Bone marrow (tissue), 2 donors: ENCODE measurements at places on chromosomes 5 and 9.

DNA sequence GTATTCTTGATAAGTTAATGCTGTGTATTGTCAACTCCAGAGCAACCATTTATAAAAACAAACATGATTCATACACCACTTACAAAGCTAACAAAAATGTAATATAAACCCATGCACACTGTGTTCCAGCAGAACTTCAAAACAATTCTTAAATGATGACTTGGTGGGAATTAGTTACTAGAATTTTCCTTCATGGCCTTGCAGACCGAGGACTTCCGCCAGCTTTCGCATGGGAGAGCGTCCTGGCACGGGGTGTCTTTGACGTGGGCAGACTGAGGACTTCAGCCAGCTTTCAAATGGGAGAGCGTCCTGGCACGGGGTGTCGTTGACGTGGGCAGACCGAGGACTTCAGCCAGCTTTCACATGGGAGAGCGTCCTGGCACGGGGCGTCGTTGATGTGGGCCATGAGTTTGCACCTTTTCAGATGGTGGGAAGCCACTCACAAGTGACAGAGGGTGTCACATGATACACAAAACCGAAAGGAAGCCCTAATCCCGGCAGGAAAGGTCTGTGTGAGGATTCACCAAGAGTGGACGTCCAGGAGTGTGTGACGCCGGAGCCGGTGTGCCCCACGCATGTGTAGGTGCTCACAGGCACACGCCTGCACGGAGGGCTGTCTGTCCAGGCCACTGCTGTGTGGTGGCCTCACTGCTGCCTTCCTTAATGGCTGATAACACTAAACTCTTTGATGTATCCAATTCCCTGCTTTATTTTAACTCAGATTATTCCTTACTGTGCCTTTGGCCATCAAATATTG, 211.3 kb upstream of the IRX4 start:
- DNase-seq = no peak

GRCh38 chr9:136899196-136899595, 12.9 kb downstream of the TRAF2 start:
- no peak for DNase-seq

GRCh38 chr5:82356808-82357671, 78.9 kb upstream of the RPS23 start:
- peak; percentile 78 for DNase-seq

- DNase-seq = no peak
Observed at GRCh38 chr9:110619831-110620230, 40.3 kb upstream of the SVEP1 start.

DNA sequence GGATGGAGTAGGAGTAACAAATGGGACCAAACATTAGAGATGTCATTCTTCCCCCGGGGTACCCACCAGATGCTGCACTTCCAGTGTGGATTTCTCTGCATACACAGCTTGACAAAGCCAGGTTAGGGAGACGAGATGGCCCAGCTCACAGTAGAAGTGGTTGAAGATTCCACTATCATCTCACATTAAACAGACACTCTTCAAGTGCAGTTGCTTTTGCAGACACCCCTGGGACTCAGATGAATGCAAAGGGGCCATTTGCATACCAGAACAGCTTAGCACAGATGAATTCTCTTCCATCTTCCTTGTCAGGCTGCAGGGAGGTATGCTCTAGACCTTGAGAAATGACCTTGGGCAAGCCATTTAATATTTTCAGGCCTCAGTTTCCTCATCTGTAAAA, 12.6 kb upstream of the C5orf58 start:
- DNase-seq = no peak

DNA sequence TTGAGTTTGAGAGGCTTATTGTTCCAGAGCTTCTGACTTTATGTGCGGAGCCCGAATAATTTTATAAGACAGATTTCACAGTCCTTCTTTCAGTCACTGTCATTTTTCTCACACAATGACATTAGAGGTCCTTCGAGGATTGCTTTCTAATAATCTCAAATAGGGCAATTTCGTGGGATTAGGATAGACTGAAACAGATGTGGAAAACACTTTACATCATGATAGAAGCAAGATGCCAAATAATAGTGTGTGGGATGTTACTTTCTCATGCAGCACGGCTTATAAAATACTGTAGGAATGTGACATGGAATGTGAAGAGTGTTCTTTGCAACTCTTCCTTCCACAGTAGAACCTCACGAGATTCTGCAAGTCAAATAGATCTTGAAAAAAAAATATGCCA, 451.3 kb downstream of the SEMA5A start:
- no peak for DNase-seq

DNA sequence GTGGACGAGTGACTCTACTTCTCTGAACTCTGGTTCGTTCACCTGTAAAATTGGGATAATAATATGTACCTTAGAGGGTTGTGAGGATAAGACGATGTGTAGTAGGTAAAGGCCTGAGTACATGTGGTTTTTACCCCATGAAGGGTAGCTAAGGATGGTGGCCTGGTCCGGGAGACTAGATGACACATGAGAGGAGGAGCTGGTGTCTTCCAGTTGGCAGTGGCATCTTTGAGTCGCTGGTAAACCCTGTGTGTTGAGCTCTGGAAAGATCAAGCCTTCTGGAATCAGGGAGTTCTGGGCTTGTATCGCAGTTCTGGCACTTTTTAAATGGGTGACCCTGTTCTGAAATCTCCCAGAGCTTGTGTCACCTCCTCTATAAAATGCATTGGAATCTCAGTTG, 166.4 kb upstream of the ZNF618 start:
- no peak for DNase-seq

- DNase-seq = no peak
Observed at GRCh38 chr9:127036437-127036836, 86.0 kb downstream of the ANGPTL2 start.

DNA sequence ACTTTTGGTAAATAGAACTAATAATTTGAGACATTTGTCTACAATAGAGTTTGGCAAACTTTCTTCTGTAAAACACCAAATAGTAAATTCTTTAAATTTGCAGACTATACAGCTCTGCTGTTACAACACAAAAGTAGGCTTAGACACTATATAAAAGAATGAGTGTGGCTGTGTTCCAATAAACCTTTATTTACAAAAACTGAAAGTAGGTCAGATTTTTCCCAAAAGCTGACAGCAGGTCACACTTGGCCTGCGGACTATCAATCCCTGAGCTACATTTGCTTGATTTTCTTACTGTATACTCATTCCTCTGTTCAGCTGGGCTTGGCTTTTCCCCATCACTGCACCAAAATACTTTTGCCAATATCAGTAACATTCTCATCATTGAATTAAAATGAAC, 189.4 kb downstream of the COMMD10 start:
- DNase-seq = no peak

DNA sequence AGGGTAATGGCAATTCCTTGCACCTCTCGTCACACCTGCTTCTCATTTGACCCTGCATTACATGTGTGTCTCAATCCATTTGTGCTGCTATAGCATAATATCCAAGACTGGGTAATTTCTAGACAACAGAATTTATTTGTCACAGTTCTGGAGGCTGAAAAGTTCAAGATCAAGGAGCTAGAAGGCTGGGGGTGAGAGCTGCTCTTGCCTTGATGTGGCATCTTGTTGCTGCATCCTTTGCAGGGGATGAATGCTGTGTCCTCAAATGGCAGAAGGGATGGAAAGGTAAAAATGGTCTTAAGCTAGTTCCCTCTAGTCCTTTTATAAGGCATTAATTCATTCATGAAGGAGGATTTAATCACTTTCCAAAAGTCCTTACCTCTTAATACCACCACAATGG, 323.7 kb upstream of the RPS23 start:
- no peak for DNase-seq

DNA sequence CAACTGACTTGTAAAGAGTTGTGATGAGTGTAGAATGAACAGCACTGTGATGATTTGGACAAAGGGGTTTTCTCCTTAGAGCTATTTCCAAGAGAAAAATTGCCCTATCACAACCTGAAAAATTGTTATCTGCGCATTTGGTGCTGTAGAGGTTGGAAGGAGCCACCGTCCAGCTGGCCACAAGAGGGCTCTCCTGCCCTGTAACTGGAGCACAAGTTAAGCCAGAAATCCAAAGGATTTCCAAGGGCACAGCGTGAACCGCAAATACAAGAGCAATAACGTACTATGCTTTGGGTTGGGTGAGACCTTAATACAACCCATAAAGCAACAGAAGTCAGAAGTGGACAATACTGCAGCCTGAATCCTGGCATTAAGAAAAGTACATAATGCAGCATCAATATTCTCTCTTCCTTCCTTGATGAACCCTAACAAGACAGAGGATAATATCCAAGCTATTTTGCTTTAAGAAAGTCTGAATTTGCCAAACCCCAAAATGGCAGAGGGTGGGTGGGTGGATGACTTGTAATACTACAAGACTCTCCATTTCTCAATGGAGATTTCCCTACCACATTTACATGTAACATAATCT, 56.8 kb upstream of the SMIM32 start:
- DNase-seq = no peak

GRCh38 chr5:112685931-112686330, 51.8 kb upstream of the APC start:
- no peak for DNase-seq

DNA sequence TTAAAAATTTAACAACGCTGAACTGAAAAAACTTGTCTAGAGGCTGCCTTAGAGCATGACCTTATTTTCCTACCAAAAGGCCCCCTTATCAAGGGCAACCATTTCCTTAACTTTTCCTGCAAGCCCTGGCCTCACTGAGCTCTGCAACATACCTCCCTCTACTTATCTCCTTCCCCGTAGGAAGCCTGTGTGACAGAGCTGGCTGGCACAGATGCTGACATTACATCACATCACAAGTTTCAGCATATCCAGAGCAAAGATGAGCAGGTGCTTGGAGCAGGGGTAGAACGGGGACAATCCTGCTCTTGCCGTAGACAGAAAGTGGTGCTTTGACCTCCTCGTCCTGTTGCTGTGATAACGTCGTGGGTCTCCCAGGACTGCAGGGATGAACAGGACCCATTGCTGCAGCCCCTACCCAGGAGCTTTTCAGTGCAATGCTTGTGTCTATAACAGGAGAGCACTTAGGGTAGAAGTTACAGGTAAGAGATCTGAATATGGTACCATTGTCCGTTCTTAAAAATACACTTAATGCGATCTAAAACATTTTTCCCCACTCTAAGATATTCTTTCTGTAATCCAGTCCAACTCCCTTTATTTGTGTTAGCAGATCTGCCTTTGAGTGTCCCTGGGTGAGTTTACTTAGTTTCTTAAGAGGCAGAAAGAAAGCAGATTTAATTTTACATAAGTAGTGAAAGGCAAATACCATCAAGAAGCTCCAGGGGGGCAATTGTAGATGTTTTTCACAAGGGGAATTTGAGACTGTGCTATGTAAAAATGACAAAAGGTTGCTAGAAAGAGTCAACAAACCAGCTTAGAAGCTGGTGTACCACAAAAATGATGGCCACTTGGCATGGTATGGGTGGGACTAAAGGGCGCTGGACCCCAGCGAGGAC, 101.9 kb upstream of the EFNA5 start:
- no peak for DNase-seq

- no peak for DNase-seq
Observed at GRCh38 chr5:171975262-171975876, 31.1 kb downstream of the FBXW11 start.

DNA sequence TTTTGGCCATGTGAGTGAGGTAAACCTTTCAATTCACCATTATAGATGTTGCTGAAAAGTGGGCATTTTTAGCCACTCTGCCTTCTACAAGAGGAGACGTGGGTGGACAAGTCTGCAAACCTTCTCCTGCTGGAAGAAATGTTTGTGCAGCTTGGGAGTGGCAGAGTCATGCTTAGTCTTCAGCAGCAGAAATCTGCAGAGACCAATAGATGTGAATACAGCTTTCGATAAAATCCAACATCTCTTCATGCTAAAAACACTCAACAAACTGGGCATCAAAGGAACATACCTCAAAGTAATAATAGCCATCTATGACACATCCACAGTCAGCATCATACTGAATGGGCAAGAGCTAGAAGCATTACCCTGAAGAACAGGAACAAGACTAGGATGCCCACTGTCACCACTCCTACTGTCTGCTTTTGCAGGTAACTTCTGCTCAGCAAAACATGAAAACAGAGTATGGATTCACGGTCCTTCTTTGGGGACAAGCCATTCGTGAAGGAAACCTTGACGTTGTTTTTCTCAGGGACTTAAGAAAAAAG, 91.3 kb downstream of the RALGPS1 start:
- no peak for DNase-seq

- DNase-seq = no peak
Observed at GRCh38 chr5:123094919-123095797, 6.1 kb downstream of the PRDM6 start.

DNA sequence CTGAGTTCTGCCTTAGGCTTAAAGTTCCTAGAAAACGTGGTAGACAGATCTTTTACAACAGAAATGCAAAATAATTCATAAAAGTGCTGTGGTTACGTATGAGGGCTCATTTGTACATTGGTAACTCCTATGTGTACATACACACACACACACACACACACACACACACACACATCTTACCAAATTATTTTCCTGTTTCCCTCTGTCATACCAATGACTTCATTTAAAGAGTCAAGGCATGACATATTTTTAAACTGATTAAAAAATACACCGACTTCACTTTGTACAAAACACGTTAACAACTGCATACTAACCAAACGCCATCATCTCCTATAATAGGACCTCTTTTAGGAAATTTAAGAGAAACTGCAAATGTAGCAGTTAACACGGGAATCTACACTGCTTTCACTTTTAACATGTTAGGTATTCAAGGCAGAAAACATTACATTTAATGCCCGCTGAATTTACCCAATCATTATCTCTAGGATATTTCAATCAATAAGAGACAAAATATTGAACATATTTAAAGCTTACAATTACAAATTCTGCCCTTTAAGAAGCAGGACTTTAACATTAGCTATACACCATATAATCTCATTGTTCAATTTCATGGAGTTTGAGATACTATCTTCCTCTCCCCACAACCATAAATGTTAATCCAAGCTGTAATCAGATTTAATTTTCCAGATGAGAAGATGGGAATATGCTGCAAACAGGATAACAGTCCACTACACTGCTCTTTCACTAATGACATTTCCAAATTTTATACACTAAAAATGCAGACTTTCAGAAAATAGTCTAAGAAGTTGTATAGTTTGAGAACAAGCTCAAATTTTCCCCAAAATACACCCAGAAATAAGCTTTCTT, 133.1 kb downstream of the DENND1A start:
- DNase-seq = peak; percentile 40

- no peak for DNase-seq
Observed at GRCh38 chr9:112582371-112583262, 96.0 kb downstream of the KIAA1958 start.

DNA sequence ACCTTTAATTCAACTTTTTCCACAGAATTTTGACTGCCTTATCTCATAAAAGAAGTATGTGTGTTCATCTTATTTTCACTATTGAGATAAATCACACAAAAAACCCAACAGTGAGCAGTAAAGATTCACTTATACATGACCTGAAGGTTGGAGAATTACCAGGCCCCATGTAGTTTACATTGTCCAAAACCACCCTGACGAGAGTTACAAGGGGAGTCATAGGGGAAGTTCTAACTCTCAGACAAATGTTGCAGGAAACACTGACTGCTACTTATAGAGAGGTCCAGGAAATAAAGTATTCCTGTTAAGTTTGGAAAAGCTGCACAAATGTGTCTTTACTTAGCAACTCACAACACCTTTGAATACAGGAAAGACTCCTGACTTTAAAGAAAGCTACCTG, 14.1 kb downstream of the SPATA9 start:
- no peak for DNase-seq

- no peak for DNase-seq
Observed at GRCh38 chr9:120946259-120946658, 19.7 kb upstream of the TRAF1 start.

GRCh38 chr5:65113771-65114170, 345.0 kb downstream of the CWC27 start:
- DNase-seq = no peak
